Gastrocnemius medialis (tissue), 4 donors: ENCODE measurements at places on chromosomes 5 and 9. TPM values are rescaled to one million over a fixed set of nuclear protein-coding genes. Genes with fewer than 3 reads are reported as not detected.

The FREM1 gene
- 0.47 TPM for total RNA-seq

DNA sequence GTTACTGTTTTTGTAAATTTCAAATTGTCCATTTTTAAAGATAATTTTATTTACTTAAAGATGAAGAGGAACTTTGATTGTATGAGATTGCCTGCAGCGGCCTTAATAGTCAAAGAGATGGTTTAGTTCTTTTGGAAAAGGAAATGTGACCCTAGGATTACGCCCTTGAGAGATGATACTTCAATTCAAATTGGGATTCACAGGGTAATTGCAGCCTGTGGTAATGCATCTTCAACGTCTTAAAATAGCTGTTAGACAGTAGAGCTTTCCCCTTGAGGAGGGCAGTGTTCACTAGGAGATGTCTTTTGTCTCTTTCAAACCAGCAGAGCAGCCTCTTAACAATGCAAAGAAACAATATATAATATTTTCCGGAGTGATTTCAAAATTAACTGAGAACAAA, 127.1 kb downstream of the TAF11L14 start:
- DNase-seq, result no peak

The GNAQ gene
- 11.3 TPM for total RNA-seq

The TMEM174 gene
- not detected for total RNA-seq

DNA sequence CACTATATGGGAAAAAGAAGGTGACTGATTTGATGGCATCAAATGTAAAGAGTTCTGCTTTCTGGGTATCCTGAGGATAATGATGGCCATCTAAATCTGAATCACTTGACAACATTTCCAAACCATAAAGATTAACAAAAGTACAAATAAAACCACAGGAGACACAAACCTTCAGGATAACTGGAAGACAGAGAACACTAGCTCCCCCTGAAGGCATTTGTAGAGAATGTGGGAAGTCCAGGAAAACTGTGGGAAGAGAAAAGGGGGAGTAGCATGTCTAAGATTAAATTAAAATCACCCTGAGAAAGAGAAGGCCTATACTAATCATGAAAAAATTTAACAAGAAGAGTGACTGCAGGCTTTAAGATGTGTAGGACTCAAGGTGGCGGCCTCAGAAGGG, 116.2 kb downstream of the PRELID2 start:
- DNase-seq, result no peak

DNA sequence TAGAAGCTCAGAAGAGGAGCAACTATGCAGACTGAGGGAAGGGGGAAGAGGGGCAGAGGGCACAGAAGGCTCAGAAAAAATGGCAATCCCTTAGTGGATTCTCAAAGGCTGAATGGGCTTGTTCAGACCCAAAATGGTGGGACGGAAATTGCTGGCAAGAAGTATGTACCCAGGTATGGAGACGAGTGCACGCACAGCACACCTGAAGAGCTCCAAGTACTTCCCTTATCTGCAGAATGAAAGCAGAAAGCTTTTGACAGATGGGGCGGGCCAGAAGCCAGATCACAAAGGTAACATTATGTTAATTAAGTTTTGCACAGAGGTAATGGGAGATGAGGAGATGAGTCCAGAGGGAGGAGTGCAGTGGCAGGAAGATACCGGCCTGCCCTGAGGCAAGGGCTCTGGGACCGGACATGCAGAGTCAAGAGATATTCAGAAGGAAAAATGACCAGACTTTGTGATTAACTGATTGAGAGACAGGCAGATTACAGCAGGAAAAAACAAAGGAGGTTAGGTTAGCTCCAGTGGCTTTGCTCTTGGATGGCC, 138.1 kb upstream of the PIK3R1 start:
- no peak for DNase-seq

DNA sequence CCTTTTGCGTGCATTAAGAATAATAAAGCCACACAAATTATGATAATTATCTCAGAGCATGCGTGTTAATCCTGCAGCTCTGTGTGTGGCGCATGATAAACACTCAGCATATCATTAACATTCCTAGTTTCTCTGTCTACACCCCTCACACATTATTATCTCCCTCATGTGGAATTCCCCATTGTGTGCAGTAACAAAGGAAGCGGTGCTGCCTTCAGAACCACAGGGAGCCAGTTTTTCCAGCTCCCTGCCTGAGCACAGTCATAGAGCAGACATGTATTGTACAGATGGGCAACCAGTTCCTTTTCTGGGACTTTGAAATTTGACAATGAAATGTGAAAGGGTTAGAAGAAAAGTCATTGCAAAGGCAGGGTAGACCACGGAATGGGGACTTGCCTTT, 1365.5 kb upstream of the CDH9 start:
- DNase-seq, result no peak
